ENCODE measurements at places on chromosomes 4 and X.

DNA sequence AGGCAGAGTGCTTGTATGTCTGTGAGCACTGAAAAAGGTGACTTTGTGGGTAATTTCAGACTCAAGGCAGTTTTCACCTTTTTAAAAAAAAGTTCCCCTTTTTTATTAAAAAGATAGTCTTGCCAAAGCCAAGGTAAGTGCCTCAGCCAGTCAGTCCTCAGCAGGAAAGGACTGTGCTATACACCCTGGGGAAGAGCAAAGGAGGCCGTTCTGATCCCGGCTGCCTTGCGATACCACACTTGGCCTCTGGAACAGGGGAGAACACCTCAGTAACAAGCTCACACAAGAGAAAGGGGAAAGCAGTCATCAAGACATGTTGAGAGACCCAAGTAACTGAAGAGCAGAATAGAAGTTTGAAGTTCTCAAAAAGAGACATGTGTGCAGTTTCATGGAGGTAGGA is 541.7 kb downstream of the BCOR start:
- DNase-seq = no peak

GRCh38 chrX:127552571-127552970 is 499.6 kb downstream of the ACTRT1 start:
- no peak for DNase-seq

DNA sequence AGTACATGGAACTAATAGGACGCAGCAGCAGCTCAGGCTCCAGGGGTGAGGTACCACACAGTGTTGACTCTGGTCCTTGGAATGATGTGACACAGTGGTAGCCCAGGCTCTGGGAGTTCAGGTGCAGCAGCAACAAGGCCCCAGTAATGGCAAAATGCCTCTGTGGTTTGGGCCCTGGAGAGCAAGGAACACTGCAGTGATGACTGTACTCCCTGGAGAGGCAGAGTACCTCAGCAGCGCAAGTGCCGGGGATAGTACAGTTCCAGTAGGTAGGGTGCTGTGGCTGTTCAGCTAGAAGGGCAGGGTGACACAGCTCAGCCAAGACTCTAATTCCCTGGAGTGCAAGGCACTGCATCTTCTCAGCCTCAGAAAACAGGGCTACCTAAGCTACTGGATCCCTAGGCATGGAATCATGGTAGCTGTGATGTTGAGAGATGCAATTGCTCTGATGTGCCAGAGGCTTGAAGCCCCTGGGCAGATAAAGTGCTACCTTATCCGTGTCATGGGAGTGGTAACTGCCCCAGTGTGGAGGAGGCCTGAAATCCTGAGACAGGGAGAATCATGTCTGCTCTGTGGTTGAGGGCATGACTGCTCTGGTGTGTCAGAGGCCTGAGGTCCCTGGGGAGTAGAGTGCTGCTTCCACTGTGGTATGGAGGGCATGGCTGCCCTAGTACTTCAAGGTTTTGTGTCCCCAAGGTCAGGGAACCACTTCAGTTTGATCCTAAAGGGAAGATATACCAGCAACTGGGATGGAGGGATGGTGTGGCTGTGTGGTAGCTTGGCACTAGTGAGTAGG is 55.2 kb downstream of the AREG start:
- no peak for DNase-seq

DNA sequence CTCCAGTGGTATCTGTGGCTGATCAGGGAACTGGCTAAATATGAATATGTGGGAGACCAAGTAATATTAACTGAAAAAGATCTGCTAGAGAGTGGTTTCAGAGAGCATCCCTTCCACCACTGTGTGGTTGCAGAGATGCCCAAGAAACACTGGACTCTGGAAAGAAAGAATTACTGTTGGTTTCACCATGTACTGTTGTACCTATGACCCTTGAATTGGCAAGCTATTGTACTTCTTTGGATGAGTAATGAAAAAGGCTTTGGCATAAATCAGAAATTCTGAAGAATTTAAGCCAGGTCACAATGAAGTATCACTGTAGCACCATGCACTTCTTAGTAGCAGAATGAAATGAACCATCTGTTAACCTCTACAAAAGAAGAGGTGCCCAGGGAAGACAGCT is 134.4 kb upstream of the INTU start:
- no peak for DNase-seq

DNA sequence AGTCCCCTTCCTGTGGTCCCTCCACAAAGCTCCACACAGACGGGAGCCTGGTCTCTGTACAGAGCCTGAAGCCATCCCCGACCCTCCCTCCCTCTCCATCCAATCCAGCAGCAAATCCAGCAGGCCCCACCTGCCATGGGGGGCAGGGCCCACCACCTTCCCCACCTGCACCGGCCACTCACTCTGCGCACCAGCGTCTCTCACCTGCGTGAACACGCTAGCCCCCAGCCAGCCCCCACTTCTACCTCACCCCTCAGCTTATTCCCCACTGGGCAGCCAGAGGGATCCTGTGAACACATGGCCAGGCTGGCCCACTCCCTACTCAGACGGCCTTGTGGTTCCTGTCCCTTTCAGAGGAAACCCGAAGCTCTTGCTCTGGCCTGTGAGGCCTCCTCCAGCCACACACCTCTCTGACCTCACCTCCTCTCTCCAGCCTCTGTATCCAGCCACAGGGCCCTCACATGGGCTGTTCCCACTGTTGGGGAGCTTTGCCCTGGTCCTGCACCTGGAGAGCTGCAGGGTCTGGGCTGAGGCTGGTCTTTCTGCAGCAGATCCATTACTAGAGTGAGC is 70.9 kb downstream of the WFS1 start:
- DNase-seq = no peak

DNA sequence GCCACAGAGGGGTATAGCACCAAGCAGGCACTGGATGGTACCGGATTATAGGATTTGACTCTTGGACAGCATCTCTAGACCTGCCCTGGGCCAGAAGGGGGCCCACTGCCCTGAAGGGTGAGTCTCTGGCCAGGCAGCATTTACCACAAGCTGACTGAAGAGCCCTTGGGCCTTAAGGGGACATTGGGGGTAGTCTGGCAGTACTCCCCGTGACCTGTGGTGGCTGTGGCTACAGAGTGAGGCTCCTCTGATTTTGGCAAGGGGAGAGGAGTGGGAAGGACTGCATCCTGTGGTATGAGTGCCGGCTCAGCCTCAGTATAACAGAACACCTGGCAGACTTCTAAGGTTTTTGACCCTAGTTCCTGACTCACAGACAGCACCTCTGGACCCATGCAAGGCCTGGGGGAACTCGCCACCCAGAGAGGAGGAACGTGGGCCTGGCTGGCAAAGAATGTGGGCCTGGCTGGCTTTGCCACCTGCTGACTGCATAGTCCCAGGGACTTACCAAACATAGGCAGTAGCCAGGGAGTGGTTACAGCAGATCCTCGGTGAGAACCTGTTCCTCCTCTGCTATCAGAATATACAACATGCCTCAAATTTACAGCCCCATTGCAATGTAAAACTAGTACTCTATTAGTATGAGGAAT is 48.1 kb downstream of the ABCB7 start:
- no peak for DNase-seq

- DNase-seq = no peak
Observed at GRCh38 chr4:158315706-158316105, 105.4 kb downstream of the TMEM144 start.

DNA sequence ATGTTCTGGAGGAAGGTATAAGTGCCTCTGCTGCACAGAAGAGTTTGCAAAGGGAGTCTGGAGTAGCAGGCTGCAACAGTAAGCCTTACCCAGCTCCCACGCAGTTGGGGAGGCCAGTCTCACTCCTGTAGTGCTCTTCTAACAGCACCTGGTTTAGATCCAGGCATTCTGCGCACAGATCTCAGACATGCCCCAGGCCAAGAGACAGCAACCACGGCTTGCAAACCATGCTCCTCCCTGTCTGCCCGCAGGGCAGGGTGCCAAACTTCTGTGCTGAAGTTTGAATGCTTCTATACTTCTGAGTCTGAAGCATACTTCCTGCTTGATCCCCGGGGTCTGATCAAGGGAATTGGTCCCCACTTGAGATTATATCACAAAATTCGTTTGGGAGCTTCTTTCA is 106.3 kb downstream of the LINC00632 start:
- no peak for DNase-seq

GRCh38 chr4:115781528-115782146 is 668.2 kb upstream of the NDST4 start:
- no peak for DNase-seq

- DNase-seq = no peak
Observed at GRCh38 chrX:94830717-94831116, 1156.7 kb downstream of the FAM133A start.

DNA sequence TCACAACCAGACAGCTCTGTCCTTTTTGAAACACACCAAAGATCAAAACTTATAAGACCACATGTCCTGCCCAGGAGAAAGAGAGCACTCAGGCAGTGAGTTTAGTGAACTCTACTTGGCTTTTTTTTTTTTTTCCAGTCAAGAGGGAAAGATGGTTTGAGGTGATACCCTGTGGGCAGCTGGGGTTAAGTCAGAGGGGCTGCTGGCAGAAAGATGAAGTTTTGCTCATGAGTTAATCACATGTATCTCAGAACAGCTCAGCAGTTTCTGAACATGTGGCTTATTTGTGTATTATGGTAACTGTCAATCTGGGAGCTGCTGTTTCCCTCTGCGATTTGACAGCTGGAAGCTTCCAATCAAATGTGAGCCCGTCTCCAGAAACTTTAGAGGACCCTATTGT is 56.4 kb upstream of the MAP3K15 start:
- no peak for DNase-seq

DNA sequence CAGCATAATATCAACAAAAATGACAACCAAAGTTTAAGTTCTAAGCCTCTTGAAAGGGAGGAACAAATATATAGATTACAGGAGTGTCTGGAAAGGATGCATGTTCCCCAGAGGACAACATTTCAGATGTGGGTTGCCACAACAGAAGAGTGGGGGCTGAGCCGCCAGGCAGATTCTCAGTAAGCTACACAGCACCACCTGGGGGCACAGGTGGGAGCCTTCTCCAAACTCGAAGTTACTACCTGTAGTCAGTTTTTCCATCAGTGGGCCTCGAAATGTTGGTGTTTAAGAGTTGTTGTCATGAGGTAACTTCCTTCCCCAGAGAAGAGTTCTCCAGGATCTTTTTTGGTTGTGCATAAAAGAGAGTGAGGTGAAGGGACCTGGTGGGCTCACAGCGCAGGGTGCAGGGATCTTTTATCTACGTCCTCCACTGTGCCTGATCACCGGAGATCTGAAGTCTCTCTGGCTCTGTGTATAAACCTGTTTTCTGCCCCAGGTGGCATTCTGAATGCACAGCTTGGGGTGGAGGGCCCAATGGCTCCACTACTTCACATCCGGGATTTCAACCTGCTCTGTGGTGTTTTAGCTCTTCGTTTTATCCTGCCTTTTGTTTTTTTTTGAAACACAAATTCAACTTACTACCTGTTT is 58.4 kb upstream of the STS start:
- peak; percentile 58 for DNase-seq

DNA sequence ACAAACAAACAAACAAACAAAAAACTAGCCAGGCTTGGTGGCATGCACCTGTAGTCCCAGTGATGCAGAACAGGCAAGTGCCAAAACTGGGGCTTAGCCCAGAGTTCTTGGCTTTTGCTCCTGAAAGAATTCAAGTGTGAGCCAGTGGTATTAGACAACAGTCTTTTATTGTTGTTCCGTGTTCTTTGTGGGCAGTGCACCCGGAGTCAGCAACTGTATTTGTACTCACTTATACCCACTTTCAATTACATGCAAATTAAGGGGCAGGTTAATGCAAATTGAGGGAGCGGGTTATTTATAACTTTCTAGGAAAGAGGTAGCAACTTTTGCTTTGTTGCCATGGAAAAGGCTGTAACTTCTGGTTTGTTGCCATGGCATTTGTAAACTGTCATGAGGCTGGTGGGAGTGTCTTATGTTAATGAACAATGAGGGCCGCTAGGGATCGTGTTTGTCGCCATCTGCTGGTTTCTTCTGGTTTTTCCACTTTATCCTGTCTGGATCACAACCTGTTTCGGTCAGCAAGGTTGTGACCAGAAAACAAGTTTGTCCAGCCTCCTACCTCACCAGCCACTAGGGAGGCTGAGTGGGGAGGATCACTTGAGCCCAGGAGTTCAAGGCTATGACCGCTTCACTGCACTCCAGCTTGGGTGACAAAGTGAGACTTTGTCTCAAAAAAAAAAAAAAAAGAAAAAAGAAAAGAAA is 88.8 kb upstream of the ESX1 start:
- no peak for DNase-seq

- DNase-seq = no peak
Observed at GRCh38 chr4:172953896-172954568, 214.6 kb upstream of the GALNT7 start.

- no peak for DNase-seq
Observed at GRCh38 chr4:186563761-186564160, 8.4 kb upstream of the MTNR1A start.

- DNase-seq = no peak
Observed at GRCh38 chr4:66681962-66682361, 863.3 kb downstream of the CENPC start.

- no peak for DNase-seq
Observed at GRCh38 chrX:46757593-46757992, 1.3 kb downstream of the SLC9A7 start.

GRCh38 chr4:185019456-185020292 is 1.4 kb downstream of the HELT start:
- DNase-seq = no peak

DNA sequence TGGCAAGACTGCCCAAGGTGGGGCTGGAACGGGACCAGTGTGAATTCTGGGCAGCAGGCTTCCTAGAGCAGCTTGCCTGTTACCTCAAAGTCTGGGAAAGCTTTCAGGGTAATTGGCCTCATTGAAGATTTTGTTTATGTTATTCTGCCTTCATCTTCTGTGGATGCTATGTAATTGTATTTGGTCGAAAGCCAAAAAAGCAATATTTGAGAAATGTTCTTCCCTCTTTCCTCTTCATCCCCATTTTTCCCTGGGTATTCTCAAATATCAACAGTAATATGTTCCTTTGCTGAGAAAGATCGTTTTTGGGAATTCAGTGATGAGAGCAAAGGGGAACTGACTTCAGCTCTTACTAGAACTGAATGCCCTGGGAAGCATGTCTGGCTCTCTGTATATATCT is 12.9 kb downstream of the TMEM131L start:
- no peak for DNase-seq

- no peak for DNase-seq
Observed at GRCh38 chrX:74534569-74535038, 79.8 kb downstream of the RLIM start.

DNA sequence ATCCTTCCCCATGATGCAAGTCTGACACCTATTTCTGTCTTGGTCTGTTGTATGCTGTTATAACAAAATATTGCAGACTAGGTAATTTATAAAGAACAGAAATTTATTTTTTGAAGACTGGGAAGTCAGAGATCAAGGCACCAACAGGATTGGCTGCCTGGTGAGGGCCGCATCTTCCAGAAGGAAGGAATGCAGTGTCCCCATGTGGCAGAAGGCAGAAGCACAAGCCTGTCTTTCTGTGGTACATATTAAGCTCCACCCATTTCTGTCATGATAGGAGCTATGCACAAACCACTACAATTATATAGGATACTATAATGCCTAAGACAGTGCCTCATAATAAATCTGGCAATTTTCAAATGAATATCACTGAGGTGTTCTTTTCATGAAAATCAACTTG is 502.3 kb upstream of the DIAPH2 start:
- no peak for DNase-seq

DNA sequence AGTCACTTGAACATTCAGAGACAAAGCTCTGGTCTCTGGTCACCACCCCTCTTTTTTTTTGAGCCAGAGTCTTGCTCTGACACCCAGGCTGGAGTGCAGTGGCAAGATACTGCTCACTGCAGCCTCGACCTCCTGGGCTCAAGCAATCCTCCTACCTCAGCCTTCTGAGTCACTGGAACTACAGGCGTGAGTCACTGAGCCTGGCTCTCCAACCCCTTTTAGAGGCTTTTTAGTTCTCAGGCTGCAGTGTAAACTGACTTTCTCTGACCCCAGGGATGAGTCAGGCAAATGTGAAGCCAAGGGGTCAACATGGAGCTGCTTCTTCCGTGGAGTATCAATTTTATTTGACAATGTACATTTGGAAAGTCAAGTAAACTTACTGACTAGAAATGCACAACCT is 229.2 kb downstream of the PTTG2 start:
- DNase-seq = no peak

Measured in stimulated activated CD4-positive, alpha-beta T cell treated with anti-CD3 and anti-CD28 coated beads, Interleukin-4, amount 100 ng/mL, for 4 hours (primary cell).